ENCODE measurements at places on chromosomes 13 and 19.

- DNase-seq = no peak
These were observed 18.4 kb downstream of the FOXO1 start for GRCh38 chr13:40648040-40648439.

DNA sequence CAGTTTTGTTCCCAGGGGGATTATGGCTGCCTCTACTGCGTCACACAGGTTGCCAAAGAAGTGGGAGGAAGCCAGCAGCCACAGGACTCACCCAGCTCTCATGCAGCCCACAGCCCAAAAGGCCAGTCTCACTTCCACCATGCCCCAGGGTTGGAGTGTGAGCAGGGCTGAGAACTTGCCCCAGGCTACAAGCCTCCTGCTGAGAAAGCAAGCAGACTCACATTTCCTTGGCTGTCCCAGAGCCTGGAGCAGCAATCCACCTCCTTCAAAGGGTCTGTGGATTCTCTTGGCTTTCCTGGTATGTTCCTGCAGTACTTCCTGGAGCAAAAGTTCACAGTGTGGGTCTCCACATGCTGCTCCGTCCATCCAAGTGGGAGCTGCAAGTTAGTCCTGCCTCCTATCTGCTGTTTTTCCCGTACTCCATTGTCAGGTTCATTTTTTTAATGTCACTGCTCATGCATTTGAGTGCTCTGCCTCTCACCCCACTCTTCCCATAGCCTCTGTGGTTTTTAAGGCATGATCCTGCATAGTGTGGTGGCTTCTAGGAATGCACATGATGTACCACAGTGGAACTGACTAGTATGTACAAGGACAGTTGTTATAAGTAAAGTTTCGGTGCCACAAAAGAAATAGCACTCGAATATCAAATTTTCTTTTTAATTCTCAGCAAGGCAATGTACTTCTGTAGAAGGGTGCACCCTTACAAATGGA lies 56.2 kb upstream of the ARHGEF7 start:
- no peak for DNase-seq

DNA sequence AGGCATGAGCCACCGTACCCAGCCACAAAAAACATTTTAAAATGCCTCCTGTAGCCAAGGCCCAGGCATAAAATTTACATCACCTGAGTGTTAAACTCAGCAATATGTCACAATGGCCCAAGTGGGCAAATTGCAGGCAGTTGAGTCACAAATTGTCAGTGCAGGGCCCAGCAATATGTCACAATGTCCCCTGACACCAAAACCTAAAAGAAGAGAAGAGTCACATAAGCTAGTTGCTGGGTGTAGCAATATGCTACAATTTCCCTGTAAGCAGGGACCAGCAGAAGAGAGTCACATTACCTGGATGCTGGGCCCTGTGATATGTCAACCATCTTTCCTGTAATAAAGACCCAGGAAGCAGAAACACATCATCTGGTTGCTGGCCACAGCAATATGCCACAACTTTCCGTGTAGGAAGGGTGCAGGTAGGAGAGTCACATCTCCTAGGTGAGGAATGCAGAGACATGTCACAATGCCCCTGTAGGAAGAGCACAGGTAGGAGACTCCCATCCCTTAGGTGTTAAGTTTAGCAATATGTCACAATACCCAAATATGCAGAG lies 136.0 kb upstream of the ZNF91 start:
- no peak for DNase-seq

DNA sequence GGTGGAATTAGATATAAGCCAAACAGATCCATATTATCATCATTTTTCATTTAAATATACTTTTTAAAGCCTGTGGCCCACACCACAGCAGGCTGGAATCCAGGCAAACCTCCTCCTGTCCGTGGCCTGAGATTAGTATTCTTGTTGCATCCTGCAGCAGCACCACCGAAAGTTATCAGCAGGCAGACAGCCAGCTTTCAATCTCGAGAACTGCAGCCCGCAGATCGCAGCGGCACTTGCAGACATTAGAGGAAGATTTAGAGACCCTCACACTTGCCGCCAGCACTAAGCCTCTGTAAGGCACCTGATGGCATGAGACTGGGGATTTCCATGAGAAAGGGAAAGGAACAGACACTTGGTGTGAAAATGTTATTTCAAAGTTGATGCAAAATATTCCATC lies 7.4 kb downstream of the DHRS12 start:
- no peak for DNase-seq

GRCh38 chr13:50731400-50731799 lies 112.1 kb downstream of the DLEU7 start:
- DNase-seq = peak; percentile 90

GRCh38 chr13:33394294-33394932 lies 108.9 kb upstream of the STARD13 start:
- no peak for DNase-seq

DNA sequence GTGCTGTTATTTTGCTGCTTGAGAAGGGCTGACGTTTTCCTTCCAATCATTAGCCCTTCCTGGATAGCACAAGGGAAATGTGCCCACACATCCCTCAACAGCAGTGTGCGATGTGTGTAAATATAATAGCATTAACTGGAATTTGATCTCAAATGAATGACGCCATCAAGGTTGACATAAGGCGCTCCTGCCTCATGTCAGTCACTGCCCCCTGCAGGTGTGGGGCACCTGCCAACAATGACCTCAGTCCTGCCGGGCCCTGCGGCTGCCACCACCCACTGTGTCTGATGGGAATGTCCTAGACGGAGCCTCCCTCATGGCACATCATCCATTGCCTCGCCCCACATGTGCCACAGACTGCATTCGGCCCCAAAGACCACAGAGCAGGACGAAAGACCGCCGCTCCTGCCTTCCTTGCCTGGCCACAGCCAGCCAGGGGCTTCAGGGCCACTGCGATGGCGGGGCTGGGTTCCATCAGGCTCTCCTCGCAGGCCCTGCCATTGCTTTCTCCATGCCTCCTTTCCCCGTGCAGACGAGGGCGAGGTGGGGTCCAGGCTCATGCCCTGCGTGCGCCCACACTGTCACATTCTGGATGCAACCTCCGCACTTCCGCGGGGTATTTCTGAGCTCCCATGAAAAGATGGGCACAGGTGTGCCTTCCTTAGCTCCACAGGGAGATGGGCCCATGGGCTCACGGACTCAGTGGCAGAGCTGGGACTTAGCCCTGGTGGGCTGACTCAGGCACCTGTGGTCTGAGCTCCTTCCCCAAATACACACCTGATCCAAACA lies 146.7 kb downstream of the SOX1 start:
- no peak for DNase-seq

DNA sequence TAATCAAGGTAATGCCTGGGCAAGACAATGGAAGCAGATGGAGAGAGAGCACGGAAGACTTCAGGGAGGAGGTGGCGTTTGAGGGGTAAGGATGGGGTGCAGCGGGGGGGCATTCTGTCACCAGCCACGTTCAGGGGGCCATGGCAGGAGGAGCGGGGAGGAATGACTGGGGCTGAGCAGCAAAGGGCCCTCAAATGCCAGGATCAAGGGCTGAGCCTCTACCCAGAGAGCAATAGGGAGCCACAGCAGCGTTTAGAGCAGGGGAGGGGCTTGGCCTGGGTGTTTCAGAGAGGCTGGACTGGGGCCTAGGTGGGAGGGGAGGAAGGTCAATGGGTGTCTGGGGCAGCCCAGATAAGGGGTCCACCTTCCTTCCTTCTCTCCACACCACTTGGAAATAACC lies 44.3 kb downstream of the CELF5 start:
- no peak for DNase-seq

DNA sequence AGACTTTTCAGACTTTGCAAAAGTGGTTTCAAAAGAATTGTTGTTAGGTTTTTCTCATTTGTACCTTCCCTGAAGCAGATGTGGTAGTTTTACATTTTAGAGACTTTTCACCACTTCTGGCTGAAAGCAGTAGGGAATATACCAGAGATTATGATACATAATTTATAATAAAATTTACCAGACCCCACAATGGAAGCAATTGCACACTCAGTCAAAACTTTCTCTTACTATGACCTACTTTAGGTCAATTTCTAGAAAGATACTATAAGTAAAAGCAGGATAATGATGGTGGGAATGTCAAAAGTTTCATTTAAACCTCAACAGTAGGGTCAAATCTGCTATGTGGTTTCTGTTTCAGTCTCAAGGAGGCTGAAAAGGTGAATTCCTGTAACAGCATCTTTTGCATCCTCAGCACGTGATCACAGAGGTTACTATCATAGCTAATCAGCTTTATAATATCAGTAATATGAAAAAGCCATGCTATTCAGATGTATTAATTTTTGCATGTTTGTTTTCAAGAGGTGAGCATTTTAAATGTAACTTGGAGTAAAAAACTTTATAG lies 26.9 kb downstream of the PCCA start:
- DNase-seq = no peak

DNA sequence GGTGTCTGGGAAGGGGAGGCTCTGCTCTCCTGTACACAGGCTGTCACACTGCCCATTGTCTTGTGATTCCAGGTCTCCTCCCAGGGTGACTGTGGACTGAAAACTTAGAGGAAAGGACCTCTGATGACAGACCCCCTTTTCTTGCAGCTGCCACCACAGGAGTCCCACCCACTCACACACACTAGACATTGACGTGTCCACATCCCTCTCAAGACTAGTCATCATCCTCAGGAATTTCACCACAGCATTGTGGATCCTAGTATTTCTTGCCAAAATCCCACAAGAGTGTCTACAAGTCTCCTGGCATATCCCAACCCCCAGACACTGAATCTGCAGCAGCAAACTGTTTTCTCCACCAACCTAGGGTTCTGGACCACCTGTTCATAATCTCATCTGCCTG lies 5.3 kb downstream of the ZNF85 start:
- DNase-seq = peak; percentile 82

DNA sequence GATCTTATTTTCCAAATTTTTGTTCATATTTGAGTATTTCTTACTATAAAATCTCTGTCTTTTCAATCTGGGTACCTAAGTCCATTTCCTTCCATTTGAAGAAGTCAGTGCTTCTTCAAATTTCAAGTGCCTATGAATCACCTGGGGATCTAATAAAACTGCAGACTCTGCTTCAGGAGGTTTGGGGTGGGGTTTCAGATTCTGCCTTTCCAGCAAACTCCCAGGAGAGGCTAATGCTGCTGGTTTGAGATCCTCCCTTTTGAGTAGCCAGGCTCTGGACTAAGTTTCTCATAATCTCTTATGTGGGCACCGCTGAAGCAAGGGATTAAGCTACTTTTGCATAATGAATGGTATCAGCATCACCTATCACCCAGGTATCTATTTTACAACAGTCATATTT lies 242.4 kb downstream of the RGCC start:
- DNase-seq = no peak

GRCh38 chr13:48630773-48631172 lies 23.0 kb upstream of the CYSLTR2 start:
- no peak for DNase-seq

DNA sequence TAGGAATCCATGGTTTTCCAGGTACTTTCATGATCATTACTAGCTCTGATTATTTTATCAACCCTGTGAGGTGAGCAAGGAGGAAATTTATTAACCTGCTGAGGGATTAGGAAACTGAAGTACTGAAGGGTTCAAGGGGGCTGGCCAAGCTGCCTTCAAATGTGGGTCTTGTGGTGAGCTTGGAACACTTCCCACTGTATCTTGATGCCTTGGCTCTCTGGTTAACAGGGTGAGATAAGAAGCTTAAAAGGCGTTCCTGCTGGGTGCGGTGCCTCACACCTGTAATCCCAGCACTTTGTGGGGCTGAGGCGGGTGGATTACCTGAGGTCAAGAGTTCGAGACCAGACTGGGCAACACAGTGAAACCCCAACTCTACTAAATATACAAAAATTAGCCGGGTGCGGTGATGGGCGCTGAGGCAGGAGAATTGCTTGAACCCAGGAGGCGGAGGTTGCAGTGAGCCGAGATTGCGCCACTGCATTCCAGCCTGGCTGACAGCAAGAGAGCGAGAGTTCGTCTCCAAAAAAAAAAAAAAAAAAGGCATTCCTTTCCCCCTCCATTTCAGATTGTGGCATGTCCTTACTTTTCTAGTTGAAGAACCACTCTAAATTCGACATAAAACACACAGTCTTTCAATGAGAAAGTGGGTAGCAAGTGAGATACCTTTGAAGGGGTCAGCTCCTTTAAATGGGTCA lies 70.2 kb downstream of the KLF2 start:
- DNase-seq = peak; percentile 63

- DNase-seq = peak; percentile 26
These were observed 14.3 kb downstream of the CCDC97 start for GRCh38 chr19:41324231-41324702.

- DNase-seq = peak; percentile 25
These were observed 248.7 kb downstream of the EFNB2 start for GRCh38 chr13:106286811-106287210.

DNA sequence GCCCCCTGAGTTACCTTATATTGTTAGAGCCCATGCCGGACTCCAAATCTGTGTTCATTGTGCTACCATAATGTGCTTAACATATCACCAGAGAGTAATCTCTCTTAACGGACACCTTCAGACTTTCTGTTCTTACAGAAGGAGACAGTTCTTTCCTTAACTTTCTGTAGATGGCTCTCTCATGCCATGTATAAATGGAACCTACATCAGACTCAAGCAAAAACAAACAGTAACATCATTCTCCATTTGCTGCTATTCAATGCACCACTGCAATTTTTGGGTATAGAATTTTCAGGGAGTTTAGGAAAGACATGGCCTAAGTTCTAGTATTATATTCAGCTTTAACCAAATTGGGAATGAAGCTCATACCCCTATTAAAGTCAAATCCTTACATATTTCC lies 12.6 kb upstream of the UGGT2 start:
- DNase-seq = no peak

DNA sequence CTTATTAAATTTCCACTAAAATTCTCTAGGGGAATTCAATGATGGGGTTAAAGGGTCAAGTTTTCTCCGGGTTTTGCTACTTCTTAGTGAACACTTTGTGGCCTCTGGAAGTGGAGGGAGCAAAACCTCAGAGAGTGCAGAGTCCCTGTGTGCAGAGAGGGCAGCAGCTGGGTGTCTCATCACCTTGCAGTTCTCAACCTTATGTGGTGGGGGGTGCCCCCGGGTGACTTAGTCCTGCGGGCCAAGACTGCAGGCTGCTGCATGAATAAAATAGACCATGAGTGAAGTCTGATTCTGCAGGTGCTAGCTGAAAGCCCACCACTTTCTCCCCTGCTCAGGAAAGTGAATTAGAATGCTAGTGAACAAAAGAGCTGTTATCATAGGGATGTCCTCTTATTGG lies 191.6 kb downstream of the DLEU7 start:
- no peak for DNase-seq

DNA sequence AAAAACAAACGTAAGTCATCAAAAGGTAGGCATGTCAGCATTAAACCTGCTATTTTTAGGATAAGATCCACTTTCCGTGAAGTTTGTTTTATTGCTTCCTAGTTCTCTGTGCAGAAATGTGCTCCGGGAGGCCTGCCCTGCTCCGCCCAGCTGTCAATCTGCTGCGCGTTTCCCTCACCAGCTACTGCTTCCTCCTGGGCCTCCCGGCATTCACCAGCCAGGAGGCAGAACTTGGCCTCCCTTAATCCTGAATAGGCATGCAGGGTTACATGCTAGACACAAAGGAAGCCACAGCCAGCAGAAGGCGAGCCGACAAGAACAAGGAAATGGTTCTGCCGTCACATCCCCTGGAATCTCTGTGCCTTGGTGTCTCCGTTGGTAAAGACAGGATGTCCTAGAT lies 386.2 kb downstream of the IRS2 start:
- no peak for DNase-seq

GRCh38 chr19:46716672-46717033 lies 261 bp downstream of the PRKD2 start:
- no peak for DNase-seq
